ENCODE measurements at places on chromosomes 6 and 20.

- DNase-seq: no peak
These were observed 362.2 kb upstream of the IRAK1BP1 start for GRCh38 chr6:78505178-78505577.

DNA sequence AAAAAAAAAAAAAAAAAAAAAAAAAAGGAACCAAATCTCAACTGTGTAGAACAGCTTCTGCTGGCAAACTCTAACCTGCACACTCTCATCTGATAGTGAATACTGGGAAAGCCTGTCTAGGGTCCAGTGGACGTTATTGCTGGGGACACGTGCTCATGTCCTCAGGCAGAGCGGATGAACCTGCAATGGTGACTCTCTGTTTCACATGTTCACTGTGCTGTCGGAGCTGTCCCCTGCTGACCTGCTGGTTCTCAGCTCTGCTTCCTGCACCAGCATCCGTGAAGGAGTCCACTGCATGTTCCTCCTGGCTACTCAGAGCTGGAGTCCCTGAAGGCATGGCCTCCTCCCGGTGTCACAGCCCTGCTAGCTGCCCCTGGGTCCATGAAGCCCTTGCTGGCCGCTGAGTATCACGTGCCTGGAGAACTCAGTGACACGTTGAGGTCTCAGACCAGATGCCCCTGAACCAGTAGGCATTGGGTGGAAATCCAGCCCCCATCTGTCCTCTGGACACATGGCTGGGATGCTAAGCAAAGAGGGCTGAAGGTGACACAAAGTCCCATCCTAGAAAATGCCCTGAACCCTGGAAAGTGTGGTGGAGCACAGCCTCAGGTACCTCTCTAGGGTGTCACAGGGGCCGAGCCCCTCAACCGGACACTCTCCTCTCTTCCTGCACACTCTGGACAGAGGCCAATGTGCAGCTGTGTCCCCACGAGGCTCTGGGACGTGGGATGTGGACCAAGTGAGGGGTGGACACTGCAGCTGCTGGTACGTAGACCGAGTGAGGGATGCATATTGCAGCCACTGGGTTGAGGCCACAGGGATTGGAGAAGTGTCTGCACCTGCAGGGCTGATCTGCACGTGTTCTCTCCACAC, 54.9 kb upstream of the FRMD1 start:
- no peak for DNase-seq

DNA sequence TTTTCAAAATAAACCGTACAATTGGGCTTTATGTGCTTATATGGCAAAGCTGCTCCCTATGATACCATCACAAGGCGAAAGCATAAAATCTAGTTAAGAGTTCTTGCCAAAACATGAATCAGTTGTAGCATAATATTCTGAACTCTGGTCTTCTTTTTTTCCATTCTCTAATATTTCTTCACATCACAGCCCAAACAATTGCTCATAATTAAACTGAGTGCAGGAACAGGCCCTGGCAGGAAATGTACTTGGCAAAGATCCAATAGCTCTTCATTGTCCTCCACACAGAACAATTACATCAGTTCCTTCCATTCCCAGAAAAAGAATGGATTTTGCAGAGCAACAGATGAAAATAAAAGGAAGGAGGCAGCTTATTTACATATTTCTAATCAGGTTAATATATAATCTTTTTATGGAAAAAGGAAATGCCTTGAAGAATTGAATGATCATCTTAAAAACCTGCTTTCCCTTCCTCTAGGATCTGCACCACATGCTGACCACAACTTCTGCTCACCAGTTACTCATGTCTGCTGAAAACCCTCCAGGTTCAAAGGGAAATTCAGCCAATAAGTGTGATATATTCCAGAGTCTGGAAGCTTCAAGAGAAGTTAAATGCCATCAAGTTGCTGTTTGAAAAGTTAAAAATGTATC, 123.3 kb upstream of the COL21A1 start:
- no peak for DNase-seq

- no peak for DNase-seq
These were observed 13.1 kb upstream of the CCND3 start for GRCh38 chr6:41954668-41955067.

DNA sequence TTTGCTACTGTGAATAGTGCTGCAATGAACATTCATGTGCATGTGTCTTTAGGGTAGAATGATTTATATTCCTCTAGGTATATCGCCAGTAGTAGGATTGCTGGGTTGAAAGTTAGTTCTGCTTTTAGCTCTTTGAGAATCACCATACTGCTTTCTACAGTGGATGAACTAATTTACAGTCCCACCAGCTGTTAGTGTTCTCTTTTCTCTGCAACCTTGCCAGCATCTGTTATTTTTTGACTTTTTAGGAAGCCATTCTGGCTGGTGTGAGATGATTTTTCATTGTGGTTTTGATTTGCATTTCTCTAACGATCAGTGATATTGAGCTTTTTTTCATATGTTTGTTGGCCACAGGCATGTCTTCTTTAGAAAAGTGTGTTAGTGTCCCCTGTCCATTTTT, 40.0 kb downstream of the PLG start:
- DNase-seq: no peak

- no peak for DNase-seq
These were observed 35.1 kb upstream of the ARMH2 start for GRCh38 chr6:24833711-24834386.

DNA sequence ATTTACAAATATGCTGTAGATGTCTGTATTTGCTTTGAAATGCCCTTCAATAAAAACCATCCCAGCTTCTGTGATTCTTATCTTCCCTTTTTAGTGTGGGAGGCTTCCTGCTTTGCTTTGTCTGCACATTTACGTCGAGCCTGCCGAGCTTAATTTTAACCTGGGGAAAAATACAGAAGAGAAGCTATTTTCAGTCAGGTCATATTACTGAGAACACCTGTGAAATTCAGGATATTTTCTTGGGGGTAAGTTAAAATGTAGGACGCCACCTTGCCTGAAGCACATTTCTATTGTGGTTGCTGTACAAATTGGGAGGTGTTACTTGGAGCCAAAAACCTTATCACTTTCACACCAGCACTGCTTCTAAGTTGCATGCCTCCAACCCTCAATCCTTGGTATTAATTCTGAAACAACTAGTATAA, 43.6 kb upstream of the FUCA2 start:
- DNase-seq: no peak

DNA sequence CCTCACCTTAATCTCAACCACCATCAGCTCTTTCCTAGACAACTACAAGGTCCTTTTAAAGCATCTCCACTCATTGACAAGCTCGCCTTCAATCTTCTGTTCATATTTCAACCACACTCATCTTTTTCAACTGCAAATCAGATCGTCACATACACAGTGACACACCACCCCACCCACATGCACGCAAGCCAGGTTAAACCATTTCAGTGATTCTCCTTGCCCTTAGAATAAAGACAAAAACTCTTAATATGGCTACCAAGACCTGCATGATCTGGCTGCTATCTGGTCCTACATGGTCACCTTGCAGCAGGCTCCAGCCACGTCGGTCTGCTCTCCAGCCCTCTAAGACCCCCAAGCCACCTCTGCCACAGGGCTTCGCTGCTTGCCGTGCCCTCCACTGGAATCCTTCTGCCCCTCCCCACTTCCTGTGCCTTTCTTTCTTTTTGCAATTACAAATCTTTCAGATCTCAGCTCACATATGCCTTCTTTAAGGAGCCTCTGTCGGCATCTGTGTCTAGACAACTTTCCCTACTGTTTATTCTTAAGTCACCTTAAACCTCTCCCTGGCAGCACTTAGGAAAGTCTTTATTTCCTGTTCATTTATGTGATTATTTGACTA, 507.3 kb upstream of the ARID1B start:
- DNase-seq: no peak

DNA sequence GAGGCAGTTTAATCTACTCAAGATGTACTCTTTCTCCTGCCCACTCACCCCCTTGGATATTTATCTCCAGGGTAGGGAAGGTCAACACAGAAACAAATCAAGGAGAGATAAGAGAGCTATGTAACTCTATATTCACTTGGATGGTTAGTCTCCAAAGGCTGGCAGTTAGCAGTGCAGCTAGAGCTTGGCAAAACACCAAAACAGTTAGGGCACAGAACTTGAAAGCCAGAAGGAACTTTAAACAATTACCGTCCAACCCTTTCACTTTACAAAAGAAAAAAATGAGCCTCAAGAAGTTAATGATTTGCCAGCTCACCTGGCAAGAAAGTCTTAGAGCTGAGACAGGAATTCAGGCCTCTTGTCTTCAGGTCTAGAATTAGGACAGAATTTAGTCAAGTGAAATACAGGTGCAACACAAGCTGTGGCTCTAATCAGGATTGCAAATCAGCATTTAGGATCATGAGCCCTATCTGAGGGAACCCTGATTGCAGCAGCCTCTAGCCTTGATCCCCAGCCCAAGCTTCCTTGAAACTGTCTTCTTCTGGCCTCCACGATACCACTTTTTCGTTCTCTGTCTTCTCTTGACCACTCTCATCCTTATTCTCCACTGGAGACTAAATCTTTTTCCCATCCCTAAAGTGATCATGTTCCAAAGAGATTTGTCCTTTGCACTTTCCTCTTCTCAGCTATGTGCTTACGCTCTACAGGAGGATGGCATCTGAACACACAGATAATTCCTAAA, 14.9 kb downstream of the NEDD9 start:
- no peak for DNase-seq

- no peak for DNase-seq
These were observed 57.8 kb downstream of the CDK5RAP1 start for GRCh38 chr20:33343521-33343920.

DNA sequence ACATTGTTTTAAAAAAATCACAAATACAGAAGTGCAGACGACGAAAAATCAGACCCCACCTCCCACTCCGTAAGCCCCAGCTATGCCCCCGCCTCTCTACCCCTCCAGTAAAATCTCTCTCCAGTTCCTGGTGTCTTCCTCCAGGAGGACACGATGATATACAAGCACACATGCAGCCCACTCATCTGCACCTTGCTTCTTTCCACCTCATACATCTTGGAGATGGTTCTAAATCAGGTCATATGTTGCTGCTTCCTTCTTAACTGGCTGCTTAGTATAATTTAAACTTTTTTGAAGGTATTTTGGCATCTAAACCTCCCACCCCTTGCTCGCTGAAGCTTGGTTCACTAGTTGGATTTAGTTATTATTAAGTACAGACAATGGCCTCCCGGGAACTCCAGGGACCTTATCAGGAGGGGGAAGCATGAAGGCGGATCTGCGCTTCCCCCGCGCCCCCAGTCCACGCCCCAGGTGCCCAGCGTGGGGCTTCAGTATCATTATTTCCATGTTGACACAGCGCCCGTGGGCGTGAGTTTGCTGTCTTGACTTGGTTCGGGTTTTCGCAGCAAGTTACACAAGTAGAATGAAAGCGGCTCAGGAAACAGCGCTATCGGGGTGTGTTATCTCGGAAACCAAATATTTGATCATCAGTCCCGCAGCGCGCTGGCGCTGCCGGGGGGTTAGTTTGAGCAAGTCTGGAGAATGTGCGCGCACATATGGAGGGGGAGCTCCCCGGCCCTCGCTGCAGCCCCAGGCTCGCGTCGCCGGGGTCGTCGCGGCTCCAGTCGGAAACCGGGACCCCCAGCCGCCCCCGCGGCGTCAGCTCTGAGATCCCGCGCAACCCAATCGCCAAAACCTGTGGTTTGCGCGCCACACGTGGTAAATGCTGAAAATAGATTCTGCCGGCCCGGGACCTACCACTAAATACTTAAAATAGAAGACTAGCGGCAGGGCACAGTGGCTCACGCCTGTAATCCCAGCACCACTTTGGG, 2.3 kb downstream of the BMP7 start:
- DNase-seq: no peak

DNA sequence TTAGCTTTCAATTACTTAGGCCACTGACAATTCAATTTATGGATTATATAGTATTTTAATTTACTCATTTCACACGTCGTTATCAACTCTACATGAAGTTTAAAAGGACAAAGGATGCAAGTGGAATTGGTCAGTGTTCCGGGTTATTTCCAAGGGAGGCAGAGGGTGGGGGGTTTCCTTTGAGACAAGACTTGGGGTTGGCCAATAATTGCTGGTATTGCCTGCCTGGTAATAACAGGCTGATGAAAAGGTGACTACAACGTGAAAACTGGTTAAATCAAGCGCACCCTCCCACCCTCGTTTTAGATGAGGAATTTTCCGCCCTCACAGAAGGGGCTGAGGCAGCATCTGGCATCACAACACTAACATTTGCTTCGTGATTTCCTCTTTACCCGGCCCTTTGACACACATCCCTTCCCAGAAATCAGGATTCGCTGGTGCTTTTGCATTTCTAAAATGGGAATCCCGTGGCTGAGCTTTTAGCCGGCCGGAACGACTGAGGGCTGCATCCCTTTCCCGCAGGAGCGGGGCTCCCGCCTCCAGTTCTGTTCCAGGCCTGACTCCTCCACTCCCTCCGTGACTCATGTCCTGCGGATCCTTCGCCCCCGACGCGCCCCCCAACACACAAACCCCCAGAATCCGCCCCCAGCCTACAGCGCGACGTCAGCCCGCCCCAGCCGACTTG, 999 bp upstream of the PIM1 start:
- DNase-seq: no peak

DNA sequence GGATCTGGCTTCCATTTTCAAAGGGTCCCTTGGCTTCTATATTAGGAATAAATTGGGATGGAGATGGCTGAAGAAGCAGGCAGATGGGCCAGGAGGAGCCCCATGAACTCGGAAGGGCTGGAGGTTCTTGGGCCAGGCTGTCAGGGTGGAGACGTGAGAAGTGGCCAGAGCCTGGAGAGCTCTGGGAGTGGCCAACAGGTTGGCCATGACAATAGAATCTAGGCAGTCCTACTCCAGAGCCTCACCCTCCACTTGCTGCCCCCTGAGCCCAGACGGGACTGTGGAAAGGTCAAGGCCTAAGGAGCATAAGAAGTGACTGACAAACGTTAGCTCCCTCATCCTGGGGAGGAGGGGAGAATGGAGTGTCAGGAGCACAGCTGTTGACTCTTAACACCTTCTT, 62.1 kb downstream of the STK35 start:
- no peak for DNase-seq

DNA sequence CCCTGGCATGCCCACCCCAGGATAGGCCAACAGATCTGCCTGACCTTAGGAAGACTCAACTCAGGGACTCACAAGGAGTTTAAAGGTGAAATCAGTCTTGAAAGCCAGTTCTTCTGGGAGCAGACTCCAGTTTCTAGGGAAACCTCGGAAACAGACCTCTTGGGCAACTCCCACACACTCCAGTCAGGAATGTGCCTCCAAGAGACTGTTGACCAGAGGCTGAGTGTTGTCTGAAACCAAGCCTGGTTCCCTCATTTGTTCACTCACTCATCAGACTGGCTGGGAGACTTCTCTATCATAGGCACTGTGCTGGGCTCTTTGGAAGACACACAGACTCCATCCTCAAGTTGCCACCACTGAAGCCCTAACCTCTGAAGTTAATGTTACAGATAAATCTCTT, 1.8 kb downstream of the TREM1 start:
- DNase-seq: no peak

GRCh38 chr20:63246490-63247288, 7.6 kb downstream of the NKAIN4 start:
- no peak for DNase-seq

GRCh38 chr6:53544470-53545308, at the start of gene GCLC:
TSS of gene GCLC (minus strand) at chr6:53545101. CDS start at chr6:53544645, 456 bp downstream.
- peak; percentile 74 for DNase-seq

Measured in GM12891 (cell line).